Fibroblast of skin of right biceps (primary cell): ENCODE measurements at places on chromosomes 12 and 14.

- DNase-seq: no peak
Measured at GRCh38 chr12:113248051-113248825, 27.0 kb downstream of the TPCN1 start.

DNA sequence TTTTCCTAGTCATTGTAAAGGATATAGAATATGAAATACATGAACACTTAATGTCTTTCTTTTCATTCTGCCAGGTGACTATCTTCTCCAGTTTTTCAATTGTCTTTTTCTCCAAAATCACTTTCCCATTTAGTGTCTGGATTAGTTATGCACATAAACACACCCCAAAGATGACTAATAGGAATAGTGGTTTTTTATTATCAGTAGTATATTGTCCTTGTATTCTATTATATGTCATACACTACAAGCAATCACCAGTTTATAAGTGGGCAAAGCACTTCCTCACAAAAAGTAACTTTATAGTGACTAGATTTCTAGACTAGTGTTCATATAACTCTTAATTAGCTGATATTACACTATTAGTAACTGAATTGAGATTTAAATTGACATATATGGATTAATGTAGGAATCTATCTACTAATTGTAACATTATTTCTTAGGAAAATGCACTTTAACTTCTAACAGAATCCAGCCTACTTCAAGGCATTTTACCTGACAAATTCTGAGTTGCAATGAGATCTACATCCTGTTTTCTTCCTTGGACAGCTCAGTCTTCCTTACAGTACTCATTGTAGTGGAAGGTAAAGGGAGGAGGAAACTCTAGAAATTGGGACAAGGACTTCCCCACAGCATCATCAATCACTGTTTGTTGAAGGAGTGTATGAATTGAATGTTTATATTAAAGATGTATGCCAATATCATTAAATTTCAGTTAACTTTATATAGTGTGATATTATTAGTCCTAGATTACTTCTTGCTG, 186.1 kb upstream of the GARIN2 start:
- no peak for DNase-seq

GRCh38 chr12:10558789-10559188, 53.1 kb downstream of the EIF2S3B start:
- DNase-seq: no peak

DNA sequence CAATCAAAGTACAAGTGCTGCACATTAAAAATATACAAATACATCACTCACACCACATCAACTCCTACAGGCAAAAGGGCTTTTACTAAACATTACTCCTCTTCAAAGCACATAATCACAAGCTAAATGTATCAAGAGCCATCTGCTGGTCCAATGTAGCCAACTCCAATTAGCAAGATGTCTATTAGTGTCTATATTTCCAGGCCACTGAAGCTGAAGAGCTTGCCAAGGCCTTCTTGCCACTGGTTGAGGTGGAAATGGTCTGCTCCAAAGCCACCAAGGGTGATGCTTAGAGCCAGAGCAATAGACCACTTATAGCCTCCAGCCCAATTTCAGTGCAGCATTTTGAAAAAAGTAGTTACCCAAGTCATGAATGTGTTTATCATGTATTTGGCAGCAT, 54.4 kb downstream of the RASSF9 start:
- no peak for DNase-seq

- DNase-seq: peak; percentile 92
Measured at GRCh38 chr12:24838531-24838950, 110.4 kb downstream of the BCAT1 start.
